ENCODE measurements at places on chromosomes 3 and 15. TPM values are rescaled to one million over a fixed set of nuclear protein-coding genes. Genes with fewer than 3 reads are reported as not detected.

The EXD1 gene
- not detected for total RNA-seq

The IGF1R gene
- 23.5 TPM for total RNA-seq

The CGGBP1 gene
- 83.1 TPM for total RNA-seq

The C3orf85 gene
- total RNA-seq, result not detected

The COL6A5 gene
- not detected for total RNA-seq

The THRB gene
- 0.94 TPM for total RNA-seq

The REC114 gene
- not detected for total RNA-seq

The IQCF5 gene
- total RNA-seq, result not detected

The RNU5B-1 gene
- not detected for total RNA-seq

The CRYGS gene
- 0.21 TPM for total RNA-seq

The NMD3 gene
- 87.6 TPM for total RNA-seq

The CAMK2N2 gene
- not detected for total RNA-seq

The NMNAT3 gene
- total RNA-seq, result 1.5 TPM

The PPP1R14D gene
- not detected for total RNA-seq

The CCRL2 gene
- 91.9 TPM for total RNA-seq

The UBE2Q2 gene
- 46.5 TPM for total RNA-seq

The CSPG5 gene
- 0.10 TPM for total RNA-seq

The GUCA1C gene
- total RNA-seq, result not detected

The TF gene
- not detected for total RNA-seq

The SLC30A4 gene
- total RNA-seq, result 3.4 TPM

The RETNLB gene
- total RNA-seq, result not detected

The QTRT2 gene
- 50.8 TPM for total RNA-seq

The SAMD7 gene
- total RNA-seq, result not detected

The CPOX gene
- total RNA-seq, result 7.0 TPM

The CEMIP gene
- 0.21 TPM for total RNA-seq

The CLEC3B gene
- 0.21 TPM for total RNA-seq

The IL17RE gene
- 0.10 TPM for total RNA-seq

The GRK7 gene
- total RNA-seq, result 0.10 TPM

The ROPN1B gene
- 0.10 TPM for total RNA-seq

The FOXB1 gene
- total RNA-seq, result 0.10 TPM

The GPR62 gene
- total RNA-seq, result 0.10 TPM

The AADACL2 gene
- not detected for total RNA-seq

The ADPGK gene
- total RNA-seq, result 110 TPM

The CD200 gene
- 6.9 TPM for total RNA-seq

The RYR3 gene
- total RNA-seq, result 0.10 TPM

The ALG1L2 gene
- total RNA-seq, result not detected

The EPHB3 gene
- total RNA-seq, result 1.6 TPM

Measured in mononuclear cell (primary cell).